ENCODE measurements at places on chromosomes 2 and 18.

- H3K27ac ChIP-seq, result no peak overlapping the region
- no peak for DNase-seq
- H3K4me3 ChIP-seq, result no peak overlapping the region
- H3K27me3 ChIP-seq, result no peaks in the 10 kb centered on the region
- H3K36me3 ChIP-seq, result no peaks in the 10 kb centered on the region
Observed at GRCh38 chr2:162327134-162327769, 8.8 kb upstream of the IFIH1 start.

- H3K27ac ChIP-seq, result no peak overlapping the region
- no peak overlapping the region for H3K4me3 ChIP-seq
- H3K27me3 ChIP-seq, result no peaks in the 10 kb centered on the region
- no peaks in the 10 kb centered on the region for H3K4me1 ChIP-seq
Observed at GRCh38 chr18:63207143-63207790, 112.3 kb downstream of the BCL2 start.

DNA sequence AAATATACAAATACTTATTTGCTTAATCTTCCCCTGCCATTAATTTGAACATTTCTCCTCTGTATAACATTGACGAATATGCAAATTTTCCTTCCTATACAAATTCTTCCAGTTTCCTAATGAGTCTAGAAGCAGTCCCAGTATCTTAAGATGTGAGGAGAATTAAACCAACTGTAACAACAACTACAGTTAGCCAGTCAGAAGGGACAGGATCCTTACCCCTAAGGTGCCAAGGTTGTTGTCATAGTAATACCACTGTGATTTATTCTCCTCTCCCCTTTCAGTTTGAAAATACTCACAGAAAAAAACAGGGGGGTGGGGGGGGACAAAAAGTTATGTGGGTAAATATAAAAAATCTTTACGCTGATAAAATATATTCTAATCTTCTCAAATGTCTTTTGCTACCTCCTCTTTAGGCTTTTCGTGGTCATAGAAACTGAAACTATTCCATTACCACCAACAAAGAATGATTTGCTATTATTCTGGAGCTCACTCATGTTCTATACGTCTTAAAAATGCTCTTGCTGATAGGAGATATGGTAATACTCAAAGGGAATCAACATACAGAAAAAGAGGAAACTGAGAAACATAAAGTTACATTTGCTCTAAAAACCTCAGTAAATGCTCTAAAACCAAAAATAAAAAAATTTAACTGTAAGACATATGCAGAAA is 107.6 kb downstream of the MEMO1 start:
- no peaks in the 10 kb centered on the region for H3K4me1 ChIP-seq
- H3K27me3 ChIP-seq, result no peaks in the 10 kb centered on the region
- H3K36me3 ChIP-seq, result no peaks in the 10 kb centered on the region
- no peak overlapping the region for H3K4me3 ChIP-seq

- DNase-seq, result no peak
- H3K27ac ChIP-seq, result no peak overlapping the region
- no peaks in the 10 kb centered on the region for H3K4me1 ChIP-seq
- H3K27me3 ChIP-seq, result no peaks in the 10 kb centered on the region
- H3K36me3 ChIP-seq, result no peaks in the 10 kb centered on the region
Observed at GRCh38 chr2:60354713-60355112, 198.7 kb downstream of the BCL11A start.

- H3K36me3 ChIP-seq, result no peaks in the 10 kb centered on the region
- H3K4me1 ChIP-seq, result no peaks in the 10 kb centered on the region
- DNase-seq, result no peak
Observed at GRCh38 chr2:193141-193671, 70.6 kb downstream of the SH3YL1 start.

DNA sequence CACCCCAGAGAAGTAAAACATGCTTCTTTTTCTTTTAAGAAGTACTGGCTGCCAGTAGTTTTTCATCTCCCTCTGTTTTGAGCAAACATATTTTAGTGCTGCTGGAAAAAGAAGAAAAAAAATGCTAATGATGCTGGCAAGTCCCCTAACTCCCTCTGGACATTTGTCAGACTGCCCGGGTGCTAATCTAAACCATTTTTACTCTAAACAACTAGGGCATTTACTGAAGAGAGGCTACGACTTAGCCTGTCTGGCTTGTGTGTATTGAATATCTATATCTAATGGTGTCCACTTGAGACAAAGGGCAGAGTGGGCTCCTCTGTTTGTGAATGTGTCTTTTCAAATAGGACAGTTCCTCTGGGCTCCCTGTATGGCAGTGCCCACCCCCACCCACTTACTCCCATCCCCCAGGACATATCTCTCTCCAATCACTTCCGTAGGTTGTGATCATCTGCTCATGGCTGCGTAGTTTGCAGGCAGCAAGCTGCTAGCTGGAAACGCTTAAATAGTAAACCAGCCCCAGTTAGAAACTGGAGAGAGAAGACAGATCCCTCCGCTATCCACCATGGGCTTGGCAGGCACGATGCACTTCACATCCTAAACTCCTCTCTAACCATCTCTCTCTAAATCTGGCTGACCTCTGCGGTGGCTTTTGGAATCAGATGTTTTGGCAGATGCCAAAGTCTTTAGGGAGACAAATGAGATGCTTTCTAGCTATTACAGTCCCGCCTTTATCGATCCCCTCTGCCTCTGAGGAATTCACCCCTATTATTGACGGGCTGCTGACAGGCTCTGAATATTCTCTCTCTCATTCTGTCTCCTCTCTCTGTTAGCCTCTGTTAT is 58.3 kb downstream of the DOCK10 start:
- no peak for DNase-seq
- no peak overlapping the region for H3K27ac ChIP-seq
- no peak overlapping the region for H3K4me3 ChIP-seq
- H3K27me3 ChIP-seq, result no peaks in the 10 kb centered on the region
- H3K4me1 ChIP-seq, result no peaks in the 10 kb centered on the region

- DNase-seq, result no peak
- H3K36me3 ChIP-seq, result no peaks in the 10 kb centered on the region
- H3K4me1 ChIP-seq, result peaks cover 2% of the 10 kb centered on the region
- no peaks in the 10 kb centered on the region for H3K27me3 ChIP-seq
- H3K4me3 ChIP-seq, result no peak overlapping the region
- H3K27ac ChIP-seq, result no peak overlapping the region
Observed at GRCh38 chr18:36672437-36673344, 156.1 kb downstream of the TPGS2 start.

DNA sequence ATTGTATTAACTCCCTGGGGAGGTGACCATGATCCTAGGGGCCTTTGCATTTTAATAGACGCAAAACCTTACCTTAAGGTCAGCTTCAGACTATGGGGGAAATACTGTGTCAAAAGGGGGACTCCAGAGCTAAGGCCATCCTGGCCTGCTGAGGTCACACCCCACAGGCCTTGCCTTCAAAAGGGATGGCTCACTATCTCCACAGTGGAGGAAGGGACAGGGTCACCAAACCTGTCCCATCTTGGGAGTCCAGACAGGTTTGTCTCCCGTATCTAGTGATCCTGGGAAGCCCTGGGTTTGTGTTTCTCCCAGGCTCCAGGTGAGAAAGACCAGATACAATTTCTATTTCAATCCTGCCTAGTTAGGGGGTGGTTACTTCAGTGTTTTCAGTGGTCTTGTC is 24.9 kb downstream of the CAPN14 start:
- no peak overlapping the region for H3K27ac ChIP-seq
- no peaks in the 10 kb centered on the region for H3K36me3 ChIP-seq
- no peaks in the 10 kb centered on the region for H3K27me3 ChIP-seq
- H3K4me3 ChIP-seq, result no peak overlapping the region

GRCh38 chr2:228819701-228820100 is 451.4 kb downstream of the PID1 start:
- no peaks in the 10 kb centered on the region for H3K36me3 ChIP-seq
- H3K27ac ChIP-seq, result no peak overlapping the region
- no peak for DNase-seq
- no peaks in the 10 kb centered on the region for H3K27me3 ChIP-seq

GRCh38 chr2:30078521-30078920 is 68.3 kb upstream of the YPEL5 start:
- no peaks in the 10 kb centered on the region for H3K4me1 ChIP-seq
- no peak for DNase-seq
- H3K27me3 ChIP-seq, result no peaks in the 10 kb centered on the region
- H3K36me3 ChIP-seq, result no peaks in the 10 kb centered on the region
- no peak overlapping the region for H3K4me3 ChIP-seq
- H3K27ac ChIP-seq, result no peak overlapping the region

Measured in H1 (cell line).